ENCODE measurements at places on chromosomes 4 and X.

DNA sequence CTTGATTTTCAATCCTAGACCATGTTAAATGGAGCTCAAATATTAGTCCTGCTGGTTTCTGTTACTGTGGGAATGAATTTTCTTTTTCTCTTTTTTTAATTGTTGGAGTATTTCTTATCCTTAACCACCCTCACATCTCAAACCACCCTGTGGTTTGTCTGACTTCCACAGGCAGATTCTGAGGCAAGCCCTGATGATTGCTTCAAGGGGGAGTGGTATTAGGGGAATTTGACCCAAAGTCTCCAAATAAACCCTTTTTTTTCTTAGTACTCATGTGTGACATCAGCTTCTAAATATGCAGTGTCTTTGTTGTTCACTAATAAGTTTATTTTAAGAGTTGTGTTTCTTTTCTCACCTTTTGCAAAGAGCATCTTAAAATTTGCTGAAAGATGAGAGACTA lies 810.3 kb downstream of the IL1RAPL1 start:
- no peak for DNase-seq

DNA sequence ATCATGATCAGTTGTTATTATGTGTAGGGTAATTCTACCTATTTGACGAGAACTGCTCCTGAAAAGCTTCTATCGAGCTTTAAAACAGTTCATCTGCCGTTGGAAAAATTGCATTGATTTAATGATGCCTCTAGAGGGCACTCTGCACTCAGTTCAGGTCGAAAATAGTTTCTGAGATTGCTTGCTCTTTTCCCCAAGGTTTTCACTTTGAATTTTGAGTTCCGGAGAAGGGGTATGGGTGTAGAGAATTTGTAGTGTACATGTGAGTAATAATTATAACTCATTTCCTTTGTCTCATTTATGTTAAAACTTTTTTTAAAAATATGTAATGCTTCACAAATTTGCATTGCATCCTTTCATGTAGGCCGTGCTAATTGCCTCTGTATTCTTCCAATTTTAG lies 28.4 kb upstream of the TNIP3 start:
- peak; percentile 1 for DNase-seq

GRCh38 chr4:53273726-53274125 lies 92.1 kb downstream of the SCFD2 start:
- DNase-seq: no peak

DNA sequence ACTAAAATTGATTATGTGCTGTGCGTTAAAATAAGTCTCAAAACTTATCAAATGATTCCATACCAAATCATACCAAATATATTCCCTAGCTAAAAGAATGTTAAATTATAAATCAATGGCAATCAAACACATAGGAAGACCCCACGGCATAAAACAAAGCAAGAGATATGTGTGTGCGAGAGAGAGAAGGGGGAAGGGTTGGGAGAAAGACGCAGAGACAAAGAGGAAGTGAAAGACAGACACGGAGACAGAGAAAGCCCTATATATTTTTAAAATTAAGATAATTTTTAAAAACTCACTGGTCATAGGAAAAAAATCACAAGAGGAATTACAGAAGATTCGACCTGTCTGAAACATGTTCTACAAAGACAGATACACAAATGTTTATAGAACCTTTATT lies 371.4 kb downstream of the NLGN4X start:
- DNase-seq: no peak

DNA sequence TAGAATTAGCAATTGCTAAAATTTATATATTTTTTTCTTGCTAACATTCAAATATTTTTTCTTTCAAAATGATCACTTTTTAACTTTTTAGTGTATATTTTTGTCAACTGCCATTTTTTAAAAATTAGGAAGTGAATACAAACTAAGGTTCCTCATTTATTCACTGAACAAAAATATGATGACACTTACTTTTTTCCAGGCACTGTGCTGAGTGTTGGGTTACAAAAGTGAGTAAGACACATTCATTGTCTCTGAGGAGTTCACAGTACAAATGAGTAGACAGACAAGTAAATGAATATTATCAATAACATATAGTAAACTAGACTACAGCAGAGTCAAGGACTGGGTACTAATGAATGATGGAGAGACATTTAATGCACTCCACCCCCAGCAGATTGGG lies 543.5 kb downstream of the PDHA2 start:
- DNase-seq: no peak

- DNase-seq: no peak
These were observed 142.2 kb downstream of the DKK2 start for GRCh38 chr4:106893903-106894302.

- DNase-seq: no peak
These were observed 126.9 kb downstream of the ELOVL6 start for GRCh38 chr4:110071466-110071865.

- no peak for DNase-seq
These were observed 17.4 kb downstream of the VEGFC start for GRCh38 chr4:176775338-176775737.

DNA sequence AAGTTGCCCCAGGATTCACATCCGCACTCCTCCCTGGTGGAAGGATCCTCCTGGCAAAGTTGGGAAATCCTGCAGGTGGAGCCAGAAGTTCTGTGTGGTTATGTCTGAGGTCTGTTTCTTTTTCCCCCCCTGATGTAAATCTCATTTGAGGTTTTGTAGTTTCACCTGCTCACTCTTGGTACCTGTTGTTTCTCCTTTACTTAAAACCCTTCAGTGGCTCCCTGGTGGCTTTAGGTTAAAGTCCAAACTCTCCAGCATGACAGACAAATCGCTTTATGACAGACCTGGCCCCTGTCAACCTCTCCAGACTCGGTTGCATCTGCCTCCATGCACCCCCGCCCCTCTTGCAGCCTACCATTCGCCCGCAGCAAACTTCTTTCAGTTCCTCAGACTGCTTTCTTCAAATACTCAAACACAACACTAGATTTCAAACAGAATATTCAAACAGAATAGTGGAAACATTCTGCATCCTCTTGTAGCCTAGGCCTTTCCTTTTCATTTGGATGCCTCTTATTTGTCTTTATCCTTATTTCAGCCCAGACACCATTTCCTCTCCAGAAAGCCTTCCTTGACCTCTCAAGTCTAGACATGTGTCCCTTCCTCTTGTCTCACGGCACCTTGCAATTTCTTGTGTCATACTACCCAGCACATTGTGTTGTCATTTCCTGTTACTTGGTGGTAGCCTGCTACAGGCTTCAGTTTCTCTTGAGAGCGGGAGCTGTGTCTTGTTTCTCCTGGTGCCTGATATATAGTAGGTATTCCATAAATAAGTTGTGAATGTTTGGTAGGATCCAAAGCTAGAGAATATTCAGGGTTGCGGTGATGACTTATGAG lies 24.8 kb downstream of the IL13RA1 start:
- no peak for DNase-seq

- DNase-seq: peak; percentile 44
These were observed 235.3 kb downstream of the TENM3 start for GRCh38 chr4:182478475-182478874.

DNA sequence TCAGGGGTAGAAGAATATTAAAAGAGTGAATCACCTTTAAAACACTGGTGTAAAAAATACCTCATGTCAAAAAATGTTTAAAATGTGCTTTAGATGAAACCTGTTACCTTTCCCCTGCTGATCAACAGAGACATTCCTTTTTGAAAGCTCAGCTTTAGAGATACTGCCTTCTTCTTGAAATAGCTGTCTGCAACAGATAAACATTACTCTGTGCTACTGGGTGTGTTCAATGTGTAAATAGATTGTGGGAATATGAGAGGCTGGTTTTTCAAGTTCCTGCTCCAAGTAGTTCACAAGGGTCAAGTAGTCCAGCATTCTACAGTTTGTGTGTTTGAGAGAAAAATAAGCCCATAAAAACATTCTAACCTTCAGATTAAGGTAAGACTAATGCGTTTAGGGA lies at the start of gene SYTL5:
Gene SYTL5, plus strand, starts transcription at position 263 of the 400 bp plus-strand sequence. CDS start 27,337 bp downstream, outside the sequence.
- DNase-seq: peak; percentile 21

DNA sequence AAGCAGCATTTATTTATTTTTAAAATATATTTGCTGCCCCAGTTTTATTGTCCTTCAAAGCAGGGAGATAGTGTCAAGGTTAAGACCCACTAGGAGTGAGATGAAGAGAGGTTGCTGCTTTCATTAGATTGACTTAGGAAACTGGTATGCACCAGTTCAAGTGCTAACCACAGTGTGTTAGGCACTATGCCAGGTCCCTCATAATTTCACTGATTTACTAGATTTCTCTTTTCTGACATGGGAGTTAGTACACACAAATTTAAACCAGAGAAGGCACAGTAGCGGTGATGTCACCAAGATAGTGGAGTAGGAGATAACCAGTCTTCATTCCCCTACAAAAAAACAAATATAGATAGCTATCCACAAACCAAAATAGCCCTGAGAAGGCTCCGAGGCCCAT lies 14.3 kb downstream of the RRAGB start:
- DNase-seq: no peak

DNA sequence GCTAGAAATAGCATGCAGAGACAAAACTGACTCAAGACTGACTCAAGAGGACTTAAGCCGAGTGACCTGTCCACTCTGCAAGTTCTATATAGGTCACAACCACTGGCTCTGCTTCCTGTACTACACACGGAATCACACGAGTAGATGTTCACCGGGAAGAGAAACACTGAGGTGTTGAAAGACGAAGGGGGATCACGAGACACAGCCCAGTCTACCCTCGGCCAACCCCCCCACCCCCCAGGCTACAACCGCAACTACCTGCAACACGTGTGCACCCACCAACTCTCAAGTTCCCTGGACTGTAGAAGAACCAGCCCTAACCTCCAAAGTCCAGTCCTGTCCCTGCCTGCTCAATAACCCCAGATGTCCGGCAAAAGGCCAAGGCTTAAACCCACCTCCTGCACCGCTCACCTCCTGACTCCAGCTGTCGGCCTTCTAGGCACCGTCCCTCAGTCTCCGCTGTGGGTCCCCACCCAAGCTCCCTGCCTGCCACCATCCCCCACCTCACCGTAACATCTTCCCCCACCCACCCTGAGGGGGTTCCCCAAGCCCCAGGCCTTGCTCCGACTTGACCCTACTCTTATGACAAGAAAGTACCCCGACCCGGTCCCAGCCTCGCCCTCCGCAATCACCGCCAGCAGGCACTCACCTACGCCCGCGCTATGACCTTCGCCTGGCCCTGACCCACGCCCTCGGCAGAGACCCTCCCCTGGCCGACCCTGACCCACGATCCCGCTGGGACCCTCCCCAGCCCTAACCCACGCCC lies 739 bp downstream of the GAK start:
- DNase-seq: no peak

DNA sequence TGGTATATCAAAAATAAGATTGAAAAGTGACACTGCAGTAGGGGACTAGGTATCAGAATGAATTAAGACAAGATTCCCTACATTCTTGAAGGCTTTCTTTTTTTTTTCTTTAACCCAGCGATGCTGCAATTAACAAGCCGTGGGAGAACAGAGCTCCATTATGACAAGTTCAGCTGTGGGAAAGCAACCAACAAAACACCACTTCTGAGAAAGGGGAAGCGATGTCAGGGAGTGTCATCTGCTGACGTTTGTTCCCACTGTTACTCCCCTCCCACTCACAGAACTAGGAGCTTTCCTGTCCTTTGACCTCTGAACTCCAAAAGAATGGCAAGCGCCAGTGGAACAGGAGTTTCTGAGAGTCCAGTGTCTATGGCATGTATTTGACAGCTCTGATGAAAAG lies 90.2 kb upstream of the SLITRK2 start:
- no peak for DNase-seq

DNA sequence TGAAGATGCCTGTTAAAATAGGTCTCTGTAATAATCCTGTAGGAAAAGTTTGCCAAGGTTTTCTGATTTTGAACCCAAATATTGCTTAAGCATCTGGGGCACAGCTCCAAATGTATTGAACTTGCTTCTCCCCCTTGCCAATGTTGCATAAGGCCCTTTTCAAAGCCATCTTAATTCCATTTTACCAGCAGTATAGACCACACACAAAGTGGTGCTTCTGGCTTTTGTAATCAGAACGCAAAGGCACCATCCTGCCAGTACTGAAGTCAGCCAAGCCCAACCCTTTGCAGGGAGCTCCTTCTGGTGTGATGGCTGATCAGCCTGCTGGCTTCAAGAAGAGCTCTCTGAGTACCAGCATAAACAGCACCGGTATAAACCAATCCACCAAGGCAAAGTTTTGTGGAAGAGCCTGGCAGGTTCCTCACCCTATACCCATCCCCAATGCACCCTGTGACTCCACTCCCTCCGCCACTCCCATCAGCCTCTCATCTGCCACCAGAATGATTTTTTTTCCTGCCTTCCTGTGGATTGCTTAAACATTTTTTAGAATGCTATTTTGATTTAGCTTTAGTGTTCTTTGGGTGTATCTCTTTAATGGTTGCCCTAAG lies 39.2 kb upstream of the USP9X start:
- DNase-seq: no peak

DNA sequence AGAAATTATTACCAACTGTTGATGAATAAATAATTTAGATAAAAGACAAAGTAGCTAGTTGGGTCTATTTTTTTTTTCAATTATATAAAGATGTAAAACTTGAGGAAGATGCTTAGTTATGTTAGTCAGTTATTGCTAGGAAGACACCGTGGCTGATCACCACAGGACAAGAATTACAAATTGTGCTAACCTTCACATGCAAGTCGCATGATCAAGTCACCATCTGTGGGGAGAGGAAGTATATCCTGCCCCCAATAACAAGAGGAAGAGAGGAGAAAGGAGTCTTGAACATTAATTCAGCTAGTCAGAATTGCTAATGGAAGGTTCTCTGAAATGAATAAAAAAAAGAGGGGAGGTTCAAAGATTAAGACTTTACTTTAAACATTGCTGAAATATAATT lies 52.3 kb downstream of the CPEB2 start:
- no peak for DNase-seq

GRCh38 chrX:135581496-135581895 lies 61.0 kb downstream of the INTS6L start:
- no peak for DNase-seq

DNA sequence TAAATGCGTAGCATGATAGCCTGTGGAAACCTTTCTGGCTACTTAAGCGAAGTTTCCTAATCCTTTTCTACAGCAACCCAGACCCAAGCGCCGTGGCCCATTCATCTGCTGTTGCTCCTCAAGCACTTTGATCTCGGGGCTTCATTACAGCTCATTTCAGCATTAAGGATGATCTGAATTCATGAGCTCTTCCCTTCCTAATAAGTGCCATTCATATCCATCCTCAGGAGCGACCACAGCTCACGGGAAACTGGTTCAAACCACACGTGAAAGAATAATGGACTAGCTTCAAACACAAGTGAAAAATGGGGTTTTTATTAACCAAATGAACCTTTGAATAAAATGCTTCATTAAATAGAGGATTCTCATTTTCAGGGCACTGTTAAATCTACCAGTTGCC lies 202.6 kb upstream of the LEF1 start:
- DNase-seq: no peak

GRCh38 chr4:58303456-58303855 lies 1193.3 kb upstream of the IGFBP7 start:
- no peak for DNase-seq

- DNase-seq: no peak
These were observed 88.9 kb downstream of the RTL5 start for GRCh38 chrX:72042852-72043248.

GRCh38 chr4:152709675-152710438 lies 30.1 kb upstream of the TMEM154 start:
- DNase-seq: no peak

DNA sequence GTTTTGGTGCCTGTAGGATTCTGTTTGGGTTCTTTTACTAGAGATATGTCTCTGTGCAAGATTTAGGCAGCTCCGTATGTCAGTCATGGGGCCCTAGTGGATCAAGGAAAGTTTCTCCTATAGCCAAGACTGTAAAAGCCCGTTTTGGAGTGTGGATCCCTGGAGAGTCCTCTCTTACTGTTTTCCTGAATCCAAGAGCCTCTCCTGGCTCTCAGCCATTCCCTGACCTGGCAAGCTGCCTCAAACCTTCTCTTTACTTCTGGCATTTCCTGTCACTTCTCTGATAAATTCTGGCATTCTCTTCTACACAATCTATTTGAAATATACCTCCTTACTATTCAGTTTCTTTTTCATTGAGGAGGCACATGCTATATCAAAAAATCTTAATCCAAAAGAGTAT lies 41.4 kb downstream of the DCAF12L2 start:
- no peak for DNase-seq

All from NCI-H2029 (cell line).